ENCODE measurements at places on chromosomes 7 and 10.

- no peak for DNase-seq
Observed at GRCh38 chr7:122018032-122018431, 126.0 kb downstream of the AASS start.

- DNase-seq: peak; percentile 32
Observed at GRCh38 chr7:14381936-14382335, 392.5 kb upstream of the ETV1 start.

DNA sequence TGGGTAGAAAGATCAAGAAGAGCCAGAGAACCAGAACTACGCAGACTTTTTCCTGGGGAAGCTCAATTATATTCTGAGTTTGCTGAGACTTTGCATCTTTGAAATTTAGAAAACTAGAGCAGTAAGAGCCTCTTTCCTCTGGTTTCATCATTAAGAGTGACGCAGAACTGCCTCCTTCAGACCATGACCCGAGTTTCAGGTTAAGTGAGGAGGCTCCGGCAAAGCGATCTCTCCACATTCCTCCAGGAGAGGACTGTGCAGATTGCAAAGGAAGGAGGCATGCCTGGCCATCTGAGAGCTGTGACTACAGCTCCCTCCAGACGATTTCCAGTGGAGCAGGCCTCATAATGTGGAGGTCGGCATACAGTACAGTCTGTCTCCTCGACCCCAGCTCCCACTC lies 115.8 kb upstream of the LANCL2 start:
- no peak for DNase-seq

GRCh38 chr7:47636433-47637175 lies 54.7 kb upstream of the TNS3 start:
- DNase-seq: no peak

DNA sequence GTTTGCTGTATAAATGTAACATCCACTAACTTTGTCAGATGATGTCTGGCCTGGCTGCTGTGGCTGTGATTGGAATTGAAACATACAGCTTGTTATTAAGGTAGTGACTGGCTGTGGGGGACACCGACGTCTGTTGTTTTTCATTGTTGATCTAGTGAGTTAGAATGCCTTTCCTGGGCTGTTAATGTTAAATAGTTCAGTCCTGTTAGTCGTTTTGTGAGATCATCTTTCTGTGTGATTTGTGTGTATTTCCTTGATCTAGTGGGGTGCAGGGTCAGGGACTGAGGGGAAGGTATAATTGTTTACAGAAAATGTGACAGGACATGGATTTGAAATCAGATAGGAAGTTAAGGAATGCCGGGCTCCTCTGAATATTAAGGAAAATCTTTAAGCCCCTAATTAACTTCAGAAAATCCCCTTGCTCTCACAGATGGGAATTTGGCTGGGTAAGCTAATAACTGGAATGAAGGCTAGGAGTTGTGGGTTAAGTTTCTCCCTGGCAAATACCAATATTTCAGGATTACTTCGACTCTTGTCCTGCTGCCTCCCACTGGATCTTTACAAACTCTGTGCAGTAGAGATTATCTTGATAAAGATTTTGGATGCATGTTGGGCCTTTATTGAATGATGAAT lies 163.1 kb downstream of the AUTS2 start:
- DNase-seq: no peak

- no peak for DNase-seq
Observed at GRCh38 chr10:70474780-70475179, 3.8 kb upstream of the PALD1 start.

DNA sequence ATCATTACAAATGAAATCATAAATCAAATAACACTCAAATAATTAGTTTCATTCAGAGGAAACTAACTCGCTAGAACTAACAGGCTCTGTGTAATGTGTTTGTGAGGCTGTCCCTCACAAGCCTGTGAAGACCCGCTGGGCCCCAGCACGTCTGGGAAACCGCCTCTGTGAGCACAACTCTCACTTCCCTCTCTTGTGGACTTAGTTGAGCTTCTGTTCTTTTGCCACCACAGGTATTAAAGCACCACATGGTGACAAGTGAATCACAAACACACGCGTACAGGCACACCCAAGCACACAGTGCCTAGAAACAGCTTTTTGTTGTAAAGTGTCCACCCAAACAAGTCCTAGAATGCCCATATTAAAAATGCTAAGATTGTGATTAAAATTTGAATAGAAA lies 51.0 kb downstream of the ZNF777 start:
- no peak for DNase-seq

GRCh38 chr7:81908220-81908619 lies 138.4 kb upstream of the HGF start:
- no peak for DNase-seq

DNA sequence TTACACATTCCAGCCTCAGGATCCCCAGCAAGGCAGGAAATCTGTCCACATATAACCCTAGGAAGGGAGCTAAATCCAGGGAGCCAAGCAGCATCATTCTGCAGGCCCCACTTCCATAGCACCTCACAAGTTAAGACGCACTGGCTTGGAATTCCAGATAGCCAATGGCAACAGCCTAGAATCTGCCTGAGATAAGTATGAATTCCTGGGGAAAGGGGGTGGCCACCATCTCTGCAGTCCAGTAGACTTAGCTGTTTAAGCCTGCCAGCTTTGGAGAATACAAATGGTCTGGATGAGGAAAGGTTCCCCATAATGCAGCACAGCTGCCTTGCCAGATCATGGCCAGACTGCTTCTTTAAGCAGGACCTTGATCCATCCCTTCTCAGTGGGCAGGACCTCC lies 179.4 kb upstream of the PRSS1 start:
- no peak for DNase-seq

- no peak for DNase-seq
Observed at GRCh38 chr10:74342991-74343390, 192.0 kb downstream of the ADK start.

GRCh38 chr10:123136806-123137642 lies 1.3 kb downstream of the HMX3 start:
- peak; percentile 30 for DNase-seq

- DNase-seq: peak; percentile 7
Observed at GRCh38 chr7:130419658-130420057, 21.2 kb downstream of the CEP41 start.

- DNase-seq: peak; percentile 54
Observed at GRCh38 chr10:126387041-126387921, 996 bp downstream of the ADAM12 start.

GRCh38 chr7:77393261-77393660 lies 22.9 kb downstream of the GSAP start:
- DNase-seq: no peak

- DNase-seq: no peak
Observed at GRCh38 chr7:36650766-36651312, 73.5 kb downstream of the AOAH start.

All from NCI-H510A treated with DMSO at 0.1 percent for 48 hours (cell line).